ENCODE measurements at places on chromosomes 11 and 22.
A peak's percentile ranks its signal among the peaks of the same experiment; 100 is the strongest.

DNA sequence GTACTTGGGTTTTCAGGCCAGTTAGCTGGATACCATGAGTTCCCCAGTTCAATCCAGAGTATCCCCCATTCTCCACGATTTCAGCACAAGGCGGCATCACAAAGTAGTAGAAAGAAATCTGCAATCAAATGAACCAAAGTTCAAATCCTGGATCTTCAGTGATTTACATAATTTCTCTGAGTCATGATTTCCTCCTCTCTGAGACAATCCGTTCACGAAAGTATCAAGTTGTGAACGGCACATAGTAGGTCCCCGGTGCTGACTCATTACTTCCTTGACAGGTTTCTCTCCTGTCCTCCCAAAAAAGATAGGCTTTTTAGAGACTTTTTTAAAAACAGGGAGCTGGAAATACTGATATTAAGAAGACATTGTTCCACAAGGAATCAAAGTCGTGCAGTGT is 69.1 kb upstream of the AKIP1 start:
- DNase-seq = no peak

DNA sequence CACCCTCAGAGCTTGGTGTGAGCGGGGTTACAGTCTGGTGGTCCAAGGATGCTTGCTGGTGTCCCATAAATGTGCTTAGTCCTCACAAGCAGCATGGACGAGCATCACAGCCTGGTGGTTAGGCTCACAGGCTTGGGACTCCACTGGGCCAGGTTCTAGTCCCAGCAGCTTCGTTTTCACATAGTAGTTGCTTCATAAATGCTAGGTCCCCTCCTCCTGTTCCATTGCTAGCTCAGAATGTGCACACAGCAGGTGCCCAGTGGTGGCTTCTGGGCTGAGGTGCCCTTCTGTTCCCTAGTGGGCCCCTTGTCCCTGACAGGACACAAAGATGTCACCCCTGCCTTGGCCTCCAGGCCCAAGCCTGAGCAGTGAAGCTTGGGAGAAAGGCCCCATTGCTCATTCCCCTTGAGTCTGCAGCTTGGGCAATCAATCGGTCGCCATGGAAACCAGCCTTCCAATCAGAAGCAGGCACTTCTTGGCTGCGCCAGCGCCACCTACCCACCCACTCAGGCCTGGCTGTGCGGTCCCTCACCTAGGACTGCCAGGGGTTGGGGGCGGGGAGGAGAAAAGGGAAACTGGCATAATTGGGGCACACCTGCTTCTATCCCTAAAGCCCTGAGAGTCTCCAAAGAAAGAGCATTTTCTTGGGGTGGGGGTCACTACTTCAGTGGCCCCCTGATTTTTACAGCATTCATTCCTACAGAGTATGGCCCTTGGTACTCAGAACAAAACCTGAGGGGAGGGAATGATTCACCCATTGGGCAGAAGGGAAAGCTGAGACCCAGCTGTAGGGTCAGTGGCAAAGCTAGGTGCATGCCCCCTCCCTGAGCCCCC is 48.1 kb downstream of the CYTH4 start:
- peak; percentile 38 for DNase-seq

GRCh38 chr22:43131773-43132501 is 11.3 kb downstream of the MCAT start:
- no peak for DNase-seq

GRCh38 chr11:64906314-64906635 is 10.7 kb downstream of the ATG2A start:
- DNase-seq = no peak

GRCh38 chr22:42993651-42994275 is 21.2 kb downstream of the PACSIN2 start:
- DNase-seq = no peak

DNA sequence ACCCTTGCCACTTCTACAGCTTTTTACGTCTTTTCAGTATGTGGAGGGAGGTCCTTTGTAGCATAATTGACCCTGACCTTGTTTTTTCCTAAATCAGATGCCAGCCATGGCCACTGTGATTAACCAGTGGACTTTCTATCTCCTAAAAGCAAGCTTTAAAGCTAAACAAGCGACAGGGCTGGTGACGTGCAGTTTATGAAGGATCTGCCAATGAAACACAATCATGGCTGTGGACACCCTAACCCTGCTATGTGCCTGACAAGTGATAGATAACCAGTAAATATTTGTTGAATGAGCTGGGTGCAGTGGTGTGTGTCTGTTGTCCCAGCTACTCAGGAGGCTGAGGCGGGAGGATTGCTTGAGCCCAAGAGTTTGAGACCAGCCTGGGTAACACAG is 64.2 kb downstream of the LIF start:
- no peak for DNase-seq

DNA sequence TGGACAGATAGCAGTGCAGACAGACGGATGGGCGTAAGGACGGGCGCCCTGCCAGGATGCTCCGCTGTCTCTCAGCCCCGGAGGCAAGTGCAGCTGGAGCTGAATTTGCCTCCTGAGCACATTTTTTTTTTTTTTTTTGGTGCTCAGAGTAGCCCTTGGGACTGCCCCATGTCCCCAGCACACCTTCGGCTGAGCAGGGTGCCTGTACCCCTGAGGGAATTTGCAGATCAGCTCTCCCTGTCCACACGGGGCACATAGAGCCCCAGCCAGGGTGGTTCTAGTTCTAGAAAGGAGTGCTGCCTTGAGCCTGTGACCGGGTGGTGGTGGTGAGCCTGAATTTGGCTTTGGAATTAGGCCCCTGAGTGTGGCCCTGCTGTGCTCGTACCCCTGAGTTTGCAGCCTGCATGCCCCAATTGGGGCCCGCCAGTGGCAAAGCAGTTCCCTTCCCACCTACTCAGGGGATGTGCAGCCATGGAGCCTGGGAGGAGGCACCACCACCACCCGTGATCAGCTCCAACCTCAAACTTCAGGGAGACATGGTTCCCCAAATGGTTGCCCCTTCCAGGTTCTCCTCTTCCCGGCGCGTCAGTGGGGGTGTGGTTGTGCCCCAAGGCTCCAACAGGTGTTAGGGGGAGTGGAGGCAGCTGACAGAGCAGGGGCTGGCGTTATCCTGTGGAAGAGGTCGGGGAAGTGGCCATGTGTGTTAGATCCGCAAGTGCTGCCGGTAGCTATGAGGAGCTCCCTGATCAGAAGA is 1232.7 kb downstream of the BRD1 start:
- no peak for DNase-seq

- no peak for DNase-seq
Observed at GRCh38 chr22:50660306-50660705, 12.3 kb upstream of the SHANK3 start.

DNA sequence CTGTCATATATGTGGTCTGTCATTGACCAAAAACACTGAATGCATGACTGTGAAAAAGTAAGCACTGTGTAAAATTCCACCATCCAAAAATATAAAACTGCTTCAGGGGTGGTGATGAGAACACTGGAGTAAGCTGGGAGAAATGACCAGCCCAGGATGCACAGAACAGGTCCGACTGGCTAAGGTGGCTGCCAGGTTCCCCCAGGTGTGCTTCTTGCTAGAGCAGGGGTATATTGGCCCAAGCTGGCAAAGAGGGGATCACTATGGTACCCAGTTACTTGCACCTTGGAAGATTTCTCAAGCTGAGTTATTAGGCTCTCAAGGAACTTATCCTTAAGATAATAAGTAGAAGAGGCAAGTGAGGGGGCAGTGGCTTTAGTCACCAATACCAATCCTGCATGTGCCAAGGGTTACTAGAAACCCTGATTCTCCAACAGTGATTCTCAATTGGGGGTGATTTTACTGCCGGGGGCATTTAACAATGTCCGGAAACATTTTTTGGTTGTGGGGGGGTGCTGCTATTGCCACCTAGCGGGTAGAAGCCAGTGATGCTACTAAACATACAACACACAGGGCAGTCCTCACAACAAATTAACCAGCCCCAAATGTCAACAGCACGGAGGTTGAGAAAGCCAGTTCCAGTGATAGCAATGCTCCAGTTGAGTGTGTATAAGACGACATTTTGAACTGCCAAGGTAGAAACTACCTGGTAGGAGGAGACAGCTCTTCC is 15.7 kb downstream of the SNU13 start:
- no peak for DNase-seq

DNA sequence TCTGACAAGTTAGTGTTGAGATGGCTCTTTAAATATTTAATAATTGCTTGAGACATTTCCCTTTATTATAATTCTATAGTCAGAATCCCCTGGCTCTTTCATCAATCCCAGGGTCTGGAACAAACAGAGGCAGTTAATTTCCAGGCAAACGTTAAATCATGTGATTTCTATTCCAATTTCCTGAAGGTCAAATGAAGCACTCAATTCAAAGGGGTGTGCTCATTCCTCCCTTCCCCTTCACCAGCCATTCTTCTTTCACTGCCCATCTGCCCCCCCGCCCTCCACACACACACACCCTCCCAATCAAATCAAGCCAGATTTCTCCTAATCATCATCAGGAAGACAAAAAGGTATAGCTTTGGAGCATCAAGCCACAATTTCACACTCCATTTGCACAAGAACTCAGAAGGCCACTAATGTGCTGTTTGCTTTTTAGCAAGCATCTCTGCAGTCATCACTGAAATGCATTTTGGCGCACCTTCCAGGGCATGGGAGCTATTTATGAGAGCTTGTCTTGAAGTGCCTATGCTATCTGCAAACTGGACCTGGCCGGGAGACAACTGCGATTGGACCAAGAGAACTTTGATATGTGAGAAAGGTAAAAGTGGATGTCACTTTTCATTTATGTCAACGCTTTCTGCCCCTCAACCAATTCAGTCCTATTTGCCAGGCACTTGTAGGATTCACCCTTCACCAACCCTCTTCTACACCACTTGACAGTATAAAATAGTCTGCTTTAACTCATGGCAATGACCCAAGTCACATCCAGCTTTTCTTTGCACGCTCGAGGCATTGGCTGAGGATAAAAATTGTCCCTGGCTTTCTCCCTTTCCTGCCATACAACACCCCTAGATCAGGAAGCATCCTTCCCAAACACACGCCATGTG is 315.1 kb upstream of the API5 start:
- no peak for DNase-seq

DNA sequence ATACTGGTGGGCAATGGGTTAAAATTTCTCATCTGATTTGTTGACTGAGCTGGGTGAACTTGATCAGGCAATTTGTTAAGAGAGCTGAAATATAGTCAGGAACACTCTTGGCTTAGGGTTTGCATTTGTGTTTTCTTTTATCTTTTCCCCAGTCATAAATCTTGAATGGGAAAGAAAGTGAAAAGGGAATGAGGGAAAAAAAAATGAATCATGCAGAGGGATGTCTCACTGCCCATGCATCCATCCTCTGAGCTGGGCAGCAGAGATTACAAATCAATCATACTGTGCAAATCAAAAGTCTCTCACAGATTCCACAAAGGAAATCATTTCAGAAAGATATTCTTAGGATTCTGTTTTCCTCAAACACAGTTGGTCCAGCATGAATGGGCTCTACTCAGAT is 174.2 kb upstream of the MPPED2 start:
- no peak for DNase-seq

DNA sequence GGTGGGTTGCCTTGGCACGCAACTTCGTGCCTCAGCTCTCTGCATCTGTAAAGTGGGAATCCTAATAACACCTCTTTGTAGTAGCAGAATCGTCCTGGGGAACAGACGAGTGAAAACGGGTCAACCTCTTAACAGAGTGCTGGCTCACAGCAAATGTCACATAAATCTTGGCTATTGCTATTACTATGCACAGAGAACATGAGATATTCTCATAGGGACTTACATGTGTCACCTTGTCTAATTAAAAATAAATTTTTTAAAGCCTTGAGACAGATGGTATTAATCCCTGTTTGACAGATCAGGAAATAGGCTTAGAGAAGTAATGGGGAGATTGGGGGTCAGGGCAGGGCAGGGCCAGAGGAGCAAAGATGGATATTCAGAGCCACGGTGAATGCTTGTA is 44.3 kb upstream of the IGSF9B start:
- no peak for DNase-seq

DNA sequence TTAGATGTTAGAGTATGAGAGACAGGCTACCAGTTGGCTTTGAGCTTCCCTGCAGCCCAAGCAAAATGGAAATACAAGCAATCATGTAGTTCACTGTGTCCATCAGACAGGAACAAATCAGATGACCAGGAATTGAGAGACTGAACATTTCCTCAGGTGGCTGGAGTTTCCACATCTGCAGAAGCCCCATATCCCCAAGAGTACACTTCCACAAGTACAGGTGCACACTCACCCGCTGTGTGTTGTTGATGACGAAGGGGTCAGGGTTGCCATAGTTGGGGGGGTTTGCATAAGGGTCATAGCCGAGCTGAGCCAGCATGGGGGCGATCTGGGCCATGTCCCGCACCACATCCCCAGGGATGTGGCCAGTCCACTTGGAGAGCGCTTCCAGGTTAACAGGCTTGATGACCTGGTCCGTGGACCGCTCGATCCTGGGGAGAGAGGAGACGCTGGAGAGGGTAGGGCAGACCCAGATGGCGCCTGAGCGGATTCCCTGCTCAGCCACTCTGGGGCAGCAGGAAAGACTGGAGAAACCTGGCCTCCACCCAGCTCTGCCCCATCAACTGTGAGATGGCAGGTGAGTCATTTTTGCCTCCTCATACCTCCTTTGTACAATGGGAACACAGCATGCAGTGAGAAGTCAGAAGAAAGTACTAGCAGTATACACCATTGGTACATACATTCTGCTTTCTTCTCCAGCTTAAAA is 23.9 kb upstream of the TFIP11 start:
- no peak for DNase-seq

DNA sequence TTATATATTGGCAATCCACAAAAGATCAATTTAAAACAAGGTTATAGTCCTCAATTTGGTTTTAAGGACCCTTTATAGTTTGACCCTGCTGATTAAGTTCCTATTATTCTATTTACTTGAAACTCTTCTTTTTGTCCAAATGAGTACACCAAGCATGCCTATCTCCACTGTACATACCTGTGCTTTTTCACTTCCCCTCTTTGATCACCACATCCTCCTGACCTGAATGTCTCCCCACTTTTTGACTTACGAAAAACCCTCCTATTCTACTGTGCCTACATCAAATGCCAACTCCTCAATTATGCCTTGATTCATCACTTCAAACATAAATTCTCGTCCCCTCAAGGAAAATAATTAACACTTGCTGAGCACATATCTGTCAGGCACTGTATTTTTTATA is 113.5 kb downstream of the SOX6 start:
- DNase-seq = no peak

DNA sequence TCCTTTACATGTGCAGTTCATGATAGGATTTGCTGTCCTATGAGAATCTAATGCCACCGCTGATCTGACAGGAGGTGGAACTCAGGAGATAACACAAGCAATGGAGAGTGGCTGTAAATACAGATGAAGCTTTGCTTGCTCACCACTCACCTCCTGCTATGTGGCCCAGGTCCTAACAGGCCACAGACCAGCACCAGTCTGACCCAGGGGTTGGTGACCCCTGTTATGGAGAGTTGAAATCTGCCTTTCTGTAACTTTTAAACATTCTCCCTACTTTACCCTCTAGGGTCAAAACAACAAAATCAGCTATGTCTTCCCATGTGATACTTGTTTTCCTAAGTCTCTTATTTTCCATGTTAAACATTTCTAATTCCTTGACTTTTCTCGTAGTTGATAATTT is 48.7 kb upstream of the BARX2 start:
- no peak for DNase-seq

- no peak for DNase-seq
Observed at GRCh38 chr11:41256041-41256440, 203.4 kb downstream of the LRRC4C start.

GRCh38 chr11:101053492-101053891 is 76.1 kb downstream of the PGR start:
- no peak for DNase-seq

- DNase-seq = peak; percentile 61
Observed at GRCh38 chr22:43186272-43187170, at the start of gene TTLL12. TSS of gene TTLL12 (minus strand) at chr22:43187134. CDS start at chr22:43187069, 65 bp downstream.

Measured in activated naive CD4-positive, alpha-beta T cell treated with Interleukin-2 at 50 U/mL for 16 hours (primary cell).